ENCODE measurements at places on chromosomes 5 and 9.

DNA sequence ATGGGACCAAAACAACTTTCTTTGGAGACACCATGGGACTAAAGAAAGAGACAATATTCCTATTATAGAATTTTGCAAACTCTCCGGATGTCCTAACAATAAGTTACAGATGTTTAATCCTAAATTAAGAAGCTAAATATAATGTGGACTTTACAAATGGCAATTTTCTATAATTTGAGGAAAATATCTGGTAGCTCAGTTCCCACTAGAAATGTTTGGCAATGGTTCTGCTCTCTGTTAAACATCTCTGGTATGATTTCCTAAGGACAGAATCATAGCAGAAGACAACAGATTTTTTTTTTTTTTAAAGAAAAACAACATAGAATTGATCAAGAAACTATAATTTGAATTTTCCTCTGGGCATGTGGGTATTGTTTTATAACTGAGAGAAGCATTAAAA, 232.8 kb downstream of the ENC1 start:
- DNase-seq: no peak

GRCh38 chr5:16178745-16179372, 732 bp downstream of the MARCHF11 start:
- DNase-seq: peak; percentile 21

- DNase-seq: no peak
Observed at GRCh38 chr9:103068753-103069152, 73.6 kb downstream of the CYLC2 start.

GRCh38 chr5:128764601-128765310, 200.5 kb upstream of the SLC27A6 start:
- DNase-seq: no peak

DNA sequence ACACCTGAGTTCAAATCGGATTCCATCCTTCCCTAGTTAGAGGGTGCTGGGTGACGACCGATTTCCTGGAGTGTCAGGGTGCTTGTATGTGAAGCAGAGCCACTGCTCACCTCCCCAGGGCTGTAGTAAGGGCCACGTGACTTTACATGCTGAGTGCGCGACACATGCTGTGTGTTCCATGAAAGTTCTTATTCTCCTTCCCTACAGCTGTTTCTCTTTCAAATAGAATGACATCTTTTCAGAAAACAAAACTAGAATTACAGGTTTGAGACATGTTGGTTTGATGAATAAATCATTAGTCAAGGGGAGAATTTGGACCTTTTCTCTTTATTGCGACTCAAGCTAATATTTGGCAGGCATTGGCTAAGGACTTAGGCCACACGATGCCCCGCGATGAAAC, 113.1 kb downstream of the JMY start:
- DNase-seq: no peak

- no peak for DNase-seq
Observed at GRCh38 chr9:125663127-125663526, 43.9 kb downstream of the MAPKAP1 start.

GRCh38 chr9:97744710-97745708, 47.9 kb upstream of the XPA start:
- DNase-seq: peak; percentile 56

- no peak for DNase-seq
Observed at GRCh38 chr9:103304797-103305196, 309.7 kb downstream of the CYLC2 start.

DNA sequence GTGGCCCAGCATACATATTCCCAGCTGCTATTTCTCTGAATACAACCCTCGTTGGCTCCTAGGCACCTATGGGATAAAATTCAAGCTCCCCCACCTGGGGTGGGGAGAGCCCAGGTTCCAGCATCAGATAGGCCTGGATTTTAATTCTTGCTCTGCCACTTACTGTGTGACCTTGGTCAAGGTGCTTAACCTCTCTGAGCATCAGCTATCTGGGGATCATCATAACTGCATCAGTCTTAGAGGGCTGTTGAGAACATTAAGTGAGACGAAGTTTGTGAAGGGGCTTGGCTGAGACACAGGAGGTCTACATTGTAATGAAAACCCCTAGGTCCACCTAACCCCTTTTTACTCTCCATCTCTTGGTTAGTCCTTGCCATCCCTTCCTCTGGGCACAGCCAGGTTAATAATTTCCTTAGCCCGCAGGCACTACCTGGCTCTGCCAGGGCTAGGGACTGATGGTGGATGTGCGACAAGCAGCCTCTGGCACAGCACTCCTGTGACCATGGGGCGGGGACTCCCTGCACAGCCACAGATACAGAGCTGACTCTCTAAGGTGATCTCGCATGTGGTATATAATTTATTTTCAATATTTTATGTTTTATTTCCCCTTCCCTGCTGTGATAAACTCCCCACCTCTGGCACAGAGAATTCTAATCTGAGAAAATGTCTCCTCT, 68.7 kb downstream of the CRB2 start:
- peak; percentile 52 for DNase-seq

- DNase-seq: peak; percentile 90
Observed at GRCh38 chr5:61330341-61330844, 1.7 kb upstream of the ZSWIM6 start.

DNA sequence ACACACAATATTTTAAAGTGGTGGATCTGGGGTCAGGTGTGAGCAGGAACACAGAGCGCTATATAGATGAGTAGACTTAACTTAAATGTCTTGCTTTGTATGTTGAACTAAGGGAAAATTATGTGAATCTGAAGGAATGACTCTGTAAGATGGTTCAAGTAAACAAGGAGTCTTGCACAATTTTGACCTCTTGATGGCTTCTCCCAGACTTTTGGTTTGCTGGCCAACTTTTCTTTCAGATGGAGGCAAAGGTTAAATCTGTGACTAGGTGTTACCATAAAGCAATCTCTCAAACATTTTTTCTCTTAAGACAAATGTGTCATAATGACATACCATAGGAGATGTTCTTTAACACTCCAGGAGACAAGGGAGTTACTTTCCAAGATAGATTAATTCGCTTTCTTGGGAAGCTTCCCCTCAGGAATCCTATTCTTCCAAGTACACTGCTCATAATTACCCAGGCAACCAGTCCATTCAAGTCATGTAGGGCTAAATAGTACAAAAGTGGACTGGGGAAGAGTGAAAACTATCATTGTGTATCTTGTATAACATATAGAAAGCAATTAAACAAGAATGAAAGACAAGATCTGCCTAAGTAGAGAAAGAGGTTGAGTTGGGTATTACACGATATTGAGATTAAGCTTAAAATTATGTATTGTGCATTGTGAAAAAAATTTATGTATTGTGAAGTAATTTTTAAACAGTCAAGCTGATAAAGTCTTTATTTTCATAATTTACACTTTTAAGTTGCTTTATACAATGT, 60.3 kb upstream of the SLC27A6 start:
- DNase-seq: no peak

DNA sequence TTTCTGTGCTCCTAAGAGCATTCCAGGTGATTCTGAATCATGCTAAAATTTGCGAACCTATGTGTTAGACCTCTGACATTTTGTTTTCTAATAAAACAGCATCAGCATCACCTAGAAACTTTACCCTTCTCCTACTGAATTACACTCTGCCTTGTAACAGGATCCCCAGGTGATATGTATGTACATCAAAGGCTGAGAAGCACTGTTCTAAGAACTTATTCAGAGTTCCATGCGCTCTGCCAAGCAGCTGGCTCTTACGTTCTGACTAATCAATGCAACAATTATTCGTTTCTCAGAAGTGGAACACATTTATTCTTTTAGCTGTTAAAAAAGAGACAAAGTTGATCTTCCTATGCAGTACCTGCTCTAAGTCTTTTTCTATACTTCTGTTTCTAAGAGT, 228.6 kb downstream of the SLF1 start:
- DNase-seq: no peak

DNA sequence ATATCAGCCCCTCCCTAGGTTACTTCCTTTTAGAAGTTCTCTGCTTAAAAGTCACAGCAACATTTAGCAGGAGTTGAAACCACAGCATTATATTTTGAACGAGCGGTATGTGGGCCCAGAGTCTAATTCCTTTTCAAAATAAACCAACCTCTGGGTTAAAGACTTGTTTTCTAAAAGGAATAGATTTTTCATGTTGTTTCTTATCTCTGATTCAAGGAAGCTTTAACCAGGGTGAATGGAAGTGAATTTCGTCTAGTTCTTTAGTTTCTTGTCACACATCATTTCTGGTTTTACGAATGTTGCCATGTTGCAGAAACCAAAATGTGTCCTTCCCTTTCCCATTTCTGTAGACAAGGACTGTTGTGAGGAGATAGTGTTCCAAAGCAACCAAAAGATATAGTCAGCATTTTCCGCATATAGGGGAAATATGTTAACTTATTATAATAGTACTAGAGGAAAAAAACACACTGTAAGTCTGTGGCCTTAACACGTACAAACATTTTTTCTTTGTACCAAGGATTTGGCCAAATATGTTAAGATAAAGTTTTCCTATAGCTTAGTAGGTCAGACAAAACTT, 142.4 kb downstream of the PCSK5 start:
- no peak for DNase-seq

DNA sequence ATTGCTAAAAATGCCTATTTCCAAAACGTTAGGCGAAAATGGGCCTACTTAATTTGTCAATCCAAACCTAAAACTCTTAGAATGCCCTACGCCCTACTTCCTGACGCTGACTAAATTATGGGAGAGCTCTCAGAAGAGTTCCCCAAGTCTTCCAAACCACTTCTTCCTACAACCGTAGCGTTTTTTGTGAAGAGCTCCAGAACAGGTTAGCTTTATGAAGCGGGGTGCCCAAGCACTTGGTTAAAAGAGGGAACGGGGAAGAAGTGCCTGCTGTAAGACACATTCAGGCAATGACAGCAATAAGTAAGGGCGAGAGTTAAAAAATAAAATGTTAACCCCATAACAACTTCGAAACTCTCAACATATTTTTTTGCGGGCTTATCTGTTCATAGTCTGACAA, 2.8 kb downstream of the ELAVL2 start:
- DNase-seq: no peak

DNA sequence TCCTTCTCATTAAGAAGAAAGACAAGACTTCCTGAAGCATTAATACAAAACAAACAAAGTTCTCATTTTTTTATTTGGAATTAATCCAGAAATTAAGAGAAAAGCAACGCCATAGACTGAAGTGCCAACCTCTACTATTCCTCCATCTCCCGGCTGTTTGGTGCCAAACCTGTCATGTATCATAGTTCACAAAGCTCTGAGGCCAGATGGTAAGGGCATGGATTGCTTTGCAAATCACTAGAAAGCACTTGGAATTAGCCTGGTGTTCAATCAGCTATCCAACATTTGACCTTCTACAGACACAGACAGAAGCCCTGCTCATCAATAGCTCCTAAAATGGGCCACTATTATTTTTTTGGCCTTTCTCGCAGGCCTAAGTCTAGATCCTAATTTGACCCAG, 33.8 kb downstream of the HTR1A start:
- no peak for DNase-seq

- no peak for DNase-seq
Observed at GRCh38 chr9:37406603-37407401, 15.7 kb upstream of the GRHPR start.

- no peak for DNase-seq
Observed at GRCh38 chr9:26470284-26470683, 422.3 kb downstream of the CAAP1 start.

- DNase-seq: no peak
Observed at GRCh38 chr5:77390795-77391194, 101.3 kb downstream of the WDR41 start.

GRCh38 chr5:102341681-102342288, 45.7 kb upstream of the SLCO4C1 start:
- DNase-seq: no peak

GRCh38 chr9:36572515-36573418, at the start of gene MELK:
Gene MELK, plus strand, starts transcription at chr9:36572895. Its CDS starts 8,787 bp downstream, at chr9:36581682.
- peak; percentile 94 for DNase-seq

GRCh38 chr5:151685749-151686673, 704 bp downstream of the SPARC start:
- DNase-seq: no peak

DNA sequence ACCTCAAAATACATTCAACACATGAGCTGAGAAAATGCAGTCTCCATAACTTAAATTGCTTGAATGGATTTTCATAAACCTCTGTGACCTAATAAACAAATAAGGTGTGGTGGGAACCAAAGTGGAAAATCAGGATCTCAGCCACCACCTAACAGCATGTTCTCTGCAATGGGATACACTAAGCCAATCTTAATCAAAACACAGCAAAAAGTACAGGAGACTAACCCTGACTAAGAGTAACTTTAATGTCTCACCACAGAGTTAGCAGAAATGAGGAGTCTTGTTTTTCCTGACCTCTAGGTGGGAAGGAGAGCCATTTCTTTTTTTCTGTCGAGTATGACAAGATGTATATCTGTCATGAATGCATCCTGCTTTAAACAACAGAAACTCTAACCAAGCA, 48.5 kb downstream of the PLK2 start:
- no peak for DNase-seq

DNA sequence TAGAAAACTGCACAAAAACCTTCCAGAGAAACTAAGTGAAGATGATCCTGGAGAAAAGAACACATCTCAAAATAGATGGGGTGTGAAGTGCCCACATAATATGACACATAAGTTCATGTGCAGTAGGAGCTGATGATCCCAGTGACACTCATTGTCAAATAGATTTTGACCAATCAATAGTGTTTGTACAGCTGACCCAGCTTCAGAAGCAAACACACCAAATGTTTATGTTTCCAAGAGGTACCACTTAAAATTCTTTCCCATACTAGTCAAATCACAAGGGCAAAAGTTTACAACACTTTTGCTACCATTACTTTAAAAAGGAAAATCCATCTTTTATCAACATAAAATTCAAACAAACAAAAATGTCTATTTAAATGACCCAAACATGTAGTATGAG, 175.0 kb downstream of the MLLT3 start:
- DNase-seq: no peak

- DNase-seq: no peak
Observed at GRCh38 chr9:129007035-129007765, 20.9 kb downstream of the SH3GLB2 start.

DNA sequence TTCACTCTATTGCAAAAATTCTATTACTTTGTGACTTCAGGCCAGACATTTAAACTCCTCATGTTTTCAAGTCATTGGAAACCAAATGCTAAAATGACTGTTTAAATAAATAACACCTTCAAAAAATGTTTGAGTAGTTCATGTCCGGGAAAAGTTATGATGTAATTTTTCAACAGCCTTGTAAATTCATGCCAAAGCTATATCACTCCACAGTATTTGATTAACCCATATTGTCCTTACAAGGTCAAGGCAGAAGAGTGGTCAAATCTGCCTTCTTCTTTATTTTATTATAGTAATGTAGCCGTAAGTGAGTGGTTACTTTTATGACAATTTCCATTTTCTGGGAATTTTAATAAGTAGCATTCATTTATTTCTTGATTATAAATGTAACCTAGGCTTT, 72.8 kb downstream of the ADCY2 start:
- no peak for DNase-seq

- DNase-seq: no peak
Observed at GRCh38 chr5:97062046-97062445, 80.4 kb downstream of the LIX1 start.

Data from lower leg skin (tissue), 4 donors.